MV-4-11 (cell line): ENCODE measurements at places on chromosomes 1 and 21.

DNA sequence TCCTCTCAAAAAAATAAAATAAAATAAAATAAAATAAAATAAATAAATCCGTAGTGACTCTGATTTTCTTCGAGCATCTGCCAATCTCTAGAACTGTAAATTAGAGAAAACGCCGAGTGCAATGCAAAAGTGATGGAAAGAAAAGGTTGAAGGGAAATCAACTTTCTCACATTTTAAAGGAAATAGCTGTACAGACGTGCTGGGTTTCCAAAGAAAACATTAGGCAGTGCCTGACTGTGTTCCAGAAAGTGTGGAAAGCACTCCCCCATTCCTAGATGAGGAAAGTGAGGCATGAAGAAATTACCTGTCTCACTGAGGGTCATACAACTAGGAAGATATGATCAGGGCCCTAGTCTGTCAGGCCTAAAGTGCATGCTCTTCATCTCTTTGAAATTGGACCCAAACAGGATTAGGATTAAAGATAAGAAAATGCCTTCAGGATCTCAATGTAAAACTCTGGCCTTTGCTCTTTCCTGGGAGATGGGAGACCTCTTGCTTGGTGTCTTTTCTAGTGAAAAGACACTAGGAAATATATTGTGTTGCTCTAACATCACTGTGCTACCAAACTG, 1.8 kb upstream of the PTPN14 start:
- no peak for DNase-seq

- DNase-seq: no peak
Measured at GRCh38 chr1:227330279-227331076, 12.2 kb upstream of the CDC42BPA start.

GRCh38 chr1:114956570-114956969, 73.1 kb upstream of the TSHB start:
- DNase-seq: peak; percentile 5

GRCh38 chr21:34859976-34860653, 189.0 kb downstream of the RUNX1 start:
- DNase-seq: no peak

DNA sequence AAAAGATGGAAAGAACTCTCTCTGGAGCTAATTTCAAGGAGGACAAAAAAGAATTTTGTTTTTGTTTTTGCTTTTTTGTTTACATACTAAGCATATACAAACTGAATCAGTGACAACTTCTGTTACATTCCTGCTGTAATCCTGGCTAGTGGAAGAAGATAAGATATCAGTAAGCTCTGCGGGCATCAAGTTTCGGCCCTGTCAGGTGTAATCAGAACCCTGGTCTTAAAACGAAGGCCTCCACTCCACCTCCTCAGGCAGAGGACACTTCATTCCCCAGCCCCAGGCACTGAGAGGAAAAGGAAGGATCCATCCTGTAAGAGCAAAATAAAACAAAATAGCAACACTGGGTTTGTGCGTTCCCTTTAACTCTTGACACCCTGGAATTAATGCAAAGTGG, 88.9 kb upstream of the ARHGAP29 start:
- DNase-seq: no peak

DNA sequence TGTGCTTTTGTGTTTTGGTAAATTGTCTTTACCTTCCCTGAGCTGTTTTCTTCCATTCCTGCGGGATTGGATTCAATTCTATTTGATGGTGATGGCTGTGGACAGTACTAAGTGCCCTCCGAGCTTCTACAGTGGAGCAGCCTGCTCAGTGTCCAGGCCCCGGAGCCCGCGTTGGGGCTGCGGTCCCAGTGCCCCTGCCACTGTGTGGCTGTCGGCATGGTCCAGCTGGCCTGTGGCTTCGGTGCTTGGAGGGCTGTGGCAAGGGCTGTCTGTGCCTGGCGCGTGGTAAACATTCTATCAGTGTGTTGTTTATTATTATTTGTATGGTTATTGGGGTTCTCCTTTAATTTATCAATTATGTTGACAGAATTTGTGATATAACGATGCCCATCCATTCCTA, 109.1 kb upstream of the COL6A1 start:
- DNase-seq: no peak

GRCh38 chr1:212037900-212038299, 2.4 kb downstream of the DTL start:
- peak; percentile 9 for DNase-seq

- peak; percentile 4 for DNase-seq
Measured at GRCh38 chr1:158496374-158496773, 24.4 kb downstream of the OR10R2 start.

DNA sequence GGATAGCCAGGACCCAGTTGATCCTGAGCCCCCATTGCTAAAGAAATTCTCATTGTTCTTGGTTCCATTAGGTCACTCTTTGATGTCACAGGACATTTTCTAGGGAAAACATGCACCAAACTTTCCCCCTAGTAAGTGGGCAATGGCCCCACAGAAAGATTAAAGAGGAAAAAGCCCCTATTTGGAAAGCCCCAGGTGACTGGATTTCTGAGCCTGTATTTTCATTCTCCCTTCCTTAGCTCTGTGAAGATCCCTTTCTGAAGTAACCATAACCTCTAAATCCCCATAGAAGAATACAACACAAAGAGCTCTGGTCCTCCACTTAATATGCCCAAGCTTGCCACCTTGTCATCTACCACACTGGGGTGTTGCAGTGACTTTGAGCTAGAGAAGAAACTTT, 232.3 kb upstream of the FGGY start:
- no peak for DNase-seq

GRCh38 chr1:158362482-158362881, 8.8 kb downstream of the CD1E start:
- no peak for DNase-seq

GRCh38 chr1:17494114-17494729, 45.3 kb upstream of the ARHGEF10L start:
- DNase-seq: peak; percentile 63

- DNase-seq: no peak
Measured at GRCh38 chr21:36856643-36857042, 109.8 kb downstream of the HLCS start.

- no peak for DNase-seq
Measured at GRCh38 chr1:69777971-69778370, 210.2 kb downstream of the LRRC7 start.

GRCh38 chr1:2132222-2133038, 62.1 kb downstream of the FAAP20 start:
- no peak for DNase-seq

GRCh38 chr1:74853756-74854155, 120.8 kb downstream of the TYW3 start:
- DNase-seq: no peak

- DNase-seq: peak; percentile 41
Measured at GRCh38 chr1:183227422-183228346, 41.6 kb downstream of the LAMC2 start.

DNA sequence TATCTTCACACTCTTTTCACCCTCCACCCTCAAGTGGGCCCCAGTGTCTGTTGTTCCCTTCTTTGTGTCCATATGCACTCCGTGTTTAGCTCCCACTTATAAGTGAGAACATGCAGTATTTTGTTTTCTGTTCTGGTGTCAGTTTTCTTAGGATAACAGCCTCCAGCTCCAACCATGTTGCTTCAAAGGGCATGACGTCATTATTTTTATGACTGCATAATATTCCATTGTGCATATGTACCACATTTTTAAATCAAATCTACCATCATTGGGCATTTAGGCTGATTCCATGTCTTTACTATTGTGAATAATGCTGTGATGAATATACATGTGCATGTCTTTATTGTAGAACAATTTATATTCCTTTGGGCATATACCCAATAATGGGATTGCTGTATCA, 140.3 kb downstream of the LYPLAL1 start:
- no peak for DNase-seq

DNA sequence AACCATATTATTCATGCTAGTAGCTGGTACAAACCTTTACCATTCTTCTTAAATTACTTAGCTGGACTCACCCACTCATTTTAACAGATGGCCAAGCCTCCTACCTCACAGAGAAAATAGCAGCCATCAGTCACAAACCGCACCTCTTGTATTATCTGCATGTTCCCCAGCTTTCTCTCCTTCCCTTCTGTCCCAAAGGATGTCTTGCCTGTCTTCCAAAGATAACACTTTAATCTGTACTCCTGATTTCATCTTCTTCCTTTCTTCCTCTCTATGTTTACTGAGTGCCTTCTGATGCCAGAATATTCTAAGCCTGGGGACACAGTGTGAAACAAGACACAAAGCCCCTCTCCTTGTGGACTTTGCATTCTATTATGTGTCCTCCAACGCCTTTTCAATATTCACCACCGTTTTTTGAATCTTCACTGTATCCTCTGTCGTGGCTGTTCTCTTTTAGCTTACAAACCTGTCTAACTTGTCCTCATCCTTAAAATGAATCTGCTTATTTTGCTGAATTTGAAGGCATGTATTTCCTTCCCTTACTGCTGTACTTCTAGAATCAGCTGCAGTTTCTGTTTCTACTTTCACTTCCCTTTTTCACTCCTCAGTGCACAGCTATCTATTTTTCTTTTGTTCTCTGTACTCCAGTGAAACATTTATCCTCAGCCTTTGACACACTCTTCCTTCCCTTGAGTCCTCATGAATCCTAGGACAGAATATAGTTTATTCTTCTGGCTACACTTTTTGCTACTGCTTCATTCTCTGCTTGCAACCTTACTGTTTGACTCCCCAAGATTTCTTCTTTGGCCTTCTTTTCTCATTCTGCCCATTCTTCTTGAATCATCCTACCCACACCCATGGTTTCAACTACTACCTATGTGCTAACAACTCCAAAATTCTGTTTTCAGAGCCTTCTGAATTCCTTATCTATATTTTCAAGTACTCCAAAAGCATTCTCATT, 216.9 kb upstream of the SAMSN1 start:
- DNase-seq: peak; percentile 90

- no peak for DNase-seq
Measured at GRCh38 chr1:44221769-44222168, 8.5 kb downstream of the DMAP1 start.

- peak; percentile 83 for DNase-seq
Measured at GRCh38 chr1:161367684-161368400, at the start of gene CFAP126. CFAP126 (minus strand) TSS chr1:161367876; CDS start chr1:161367868, 8 bp downstream.

GRCh38 chr1:180210008-180210620, 19.9 kb upstream of the LHX4 start:
- DNase-seq: no peak

GRCh38 chr1:51936531-51936930, 54.0 kb downstream of the RAB3B start:
- DNase-seq: no peak

GRCh38 chr1:26922431-26922729, 837 bp downstream of the NUDC start:
- DNase-seq: no peak

DNA sequence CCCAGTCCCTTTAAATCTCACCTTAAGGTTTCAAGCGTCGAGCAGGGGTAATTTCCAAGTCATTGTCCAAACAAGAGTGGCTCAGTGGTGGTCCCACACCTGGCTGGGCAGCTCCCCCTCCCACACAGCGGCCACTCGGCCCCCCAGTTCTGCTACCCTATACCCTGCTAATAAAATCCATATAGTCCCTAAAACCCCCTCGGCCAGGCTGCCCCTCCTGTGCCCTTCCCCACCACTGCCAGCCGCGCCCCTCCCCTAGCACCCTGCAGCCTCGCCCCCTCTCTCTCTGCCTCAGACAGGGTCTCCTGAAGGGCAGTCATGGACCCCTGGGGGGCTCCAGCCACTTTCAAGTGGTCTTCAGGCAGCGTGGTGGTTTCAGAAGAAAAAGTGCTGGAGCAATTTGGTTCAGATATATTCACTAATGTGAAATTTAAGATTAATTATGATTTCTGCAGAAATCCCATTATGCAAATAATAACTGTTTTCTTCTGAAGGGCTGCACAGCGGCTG, 34.2 kb upstream of the TTC34 start:
- DNase-seq: no peak

- no peak for DNase-seq
Measured at GRCh38 chr1:38297842-38298241, 251.2 kb upstream of the POU3F1 start.

- DNase-seq: no peak
Measured at GRCh38 chr1:85453640-85454194, 11.2 kb downstream of the DDAH1 start.

DNA sequence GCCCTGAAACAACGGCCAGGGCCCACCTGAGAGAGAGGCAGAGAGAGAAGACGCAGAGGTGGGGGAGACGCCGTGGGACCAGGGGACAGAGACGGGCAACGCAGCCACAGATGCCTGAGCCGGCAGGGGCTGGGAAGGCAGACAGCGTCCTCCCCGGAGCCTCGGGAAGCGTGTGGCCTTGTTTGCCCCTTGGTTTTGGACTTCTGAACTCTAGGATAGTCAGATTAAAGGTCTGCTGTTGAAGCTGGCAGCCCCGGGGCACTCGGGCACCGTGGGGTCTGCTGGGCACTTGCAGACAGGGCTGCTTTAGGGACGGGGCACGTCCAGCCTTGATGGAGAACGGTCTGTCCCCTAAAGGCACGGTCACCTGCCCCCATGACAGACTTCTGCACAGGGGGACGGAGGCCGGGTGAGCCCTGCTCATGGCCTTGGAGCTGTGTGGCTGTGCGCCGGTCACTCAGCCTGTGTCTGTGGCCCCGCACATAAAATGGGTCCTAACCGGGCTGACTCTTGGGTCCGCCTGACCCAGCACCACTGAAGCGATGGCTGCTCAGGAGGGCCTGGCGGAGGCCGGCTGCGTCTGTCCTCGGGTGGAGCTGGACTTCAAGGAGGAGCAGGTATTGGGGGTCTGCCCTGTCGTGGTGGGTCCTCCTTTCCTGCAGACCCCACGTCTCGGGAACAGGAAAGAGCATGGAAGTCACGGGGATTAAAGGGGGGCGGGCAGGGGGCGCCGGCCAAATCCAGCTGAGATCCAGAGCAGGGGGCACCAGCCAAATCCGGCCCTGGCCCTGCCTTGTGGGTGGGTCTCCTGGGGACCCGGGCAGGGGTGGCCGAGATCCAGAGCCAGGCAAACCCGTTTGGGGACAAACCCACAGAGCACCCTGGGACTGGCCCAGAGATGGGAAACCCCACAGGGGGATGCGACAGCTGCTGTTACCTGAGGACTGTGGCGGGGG, 9.6 kb upstream of the RNF223 start:
- no peak for DNase-seq

GRCh38 chr1:218284377-218284916, 646 bp upstream of the RRP15 start:
- DNase-seq: no peak

- no peak for DNase-seq
Measured at GRCh38 chr1:208748387-208749165, 504.4 kb upstream of the PLXNA2 start.

DNA sequence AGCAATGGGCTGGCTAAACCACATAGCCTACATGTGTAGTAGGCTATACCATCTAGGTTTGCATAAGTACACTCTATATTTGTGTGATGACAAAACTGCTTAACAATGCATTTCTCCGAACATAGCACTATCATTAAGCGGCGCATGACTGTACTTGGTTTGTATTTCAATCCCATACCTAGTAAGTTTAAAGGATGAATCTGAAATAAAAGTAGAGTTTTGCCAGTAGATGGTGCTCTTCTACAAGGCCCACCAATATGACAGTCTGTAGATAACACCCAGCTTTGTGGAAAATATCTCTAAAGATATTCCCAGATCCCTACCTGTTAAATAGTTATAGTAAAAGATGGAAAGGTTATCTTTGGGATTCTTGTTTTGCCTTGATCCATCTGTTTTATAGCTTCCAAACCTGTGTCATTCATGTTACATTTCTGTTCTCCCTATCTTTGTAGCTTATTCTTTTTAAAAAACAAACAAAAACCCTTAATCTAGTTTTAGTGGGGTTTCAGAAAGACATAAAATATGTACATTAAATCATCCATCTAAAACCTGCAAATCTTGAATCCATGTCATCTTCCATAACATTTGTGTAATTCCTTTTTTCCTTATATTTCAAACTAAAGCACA, 33.9 kb upstream of the ASPM start:
- DNase-seq: peak; percentile 19

- DNase-seq: no peak
Measured at GRCh38 chr1:56788102-56788501, 31.1 kb downstream of the FYB2 start.
